ENCODE measurements at places on chromosomes 7 and 10.

DNA sequence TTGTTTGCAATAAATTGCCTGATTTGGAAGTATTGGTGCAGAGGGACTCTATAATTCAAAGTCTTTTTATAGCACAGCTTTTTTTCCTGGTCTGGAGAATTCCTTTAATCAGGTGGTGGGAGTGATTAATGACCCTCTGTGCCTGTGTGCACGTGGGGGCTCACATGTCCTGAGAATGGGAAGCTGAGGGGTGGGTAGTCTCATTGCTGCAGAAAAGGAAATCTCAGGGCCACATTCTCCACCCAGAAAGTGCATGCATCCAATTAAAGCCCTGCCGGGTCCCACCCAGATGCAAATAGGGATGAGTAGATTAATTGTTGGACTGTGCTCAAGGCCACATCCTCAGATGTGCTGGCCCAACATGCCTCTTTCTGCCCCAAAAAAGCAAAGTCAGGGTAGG is 324.7 kb downstream of the CXCL12 start:
- no peak for DNase-seq

- no peak for DNase-seq
These were observed 144.6 kb downstream of the GLCCI1 start for GRCh38 chr7:8113184-8113583.

GRCh38 chr10:108673741-108674140 is 1249.6 kb downstream of the XPNPEP1 start:
- no peak for DNase-seq

GRCh38 chr10:78933828-78934531 is 134.8 kb upstream of the ZMIZ1 start:
- DNase-seq: no peak

DNA sequence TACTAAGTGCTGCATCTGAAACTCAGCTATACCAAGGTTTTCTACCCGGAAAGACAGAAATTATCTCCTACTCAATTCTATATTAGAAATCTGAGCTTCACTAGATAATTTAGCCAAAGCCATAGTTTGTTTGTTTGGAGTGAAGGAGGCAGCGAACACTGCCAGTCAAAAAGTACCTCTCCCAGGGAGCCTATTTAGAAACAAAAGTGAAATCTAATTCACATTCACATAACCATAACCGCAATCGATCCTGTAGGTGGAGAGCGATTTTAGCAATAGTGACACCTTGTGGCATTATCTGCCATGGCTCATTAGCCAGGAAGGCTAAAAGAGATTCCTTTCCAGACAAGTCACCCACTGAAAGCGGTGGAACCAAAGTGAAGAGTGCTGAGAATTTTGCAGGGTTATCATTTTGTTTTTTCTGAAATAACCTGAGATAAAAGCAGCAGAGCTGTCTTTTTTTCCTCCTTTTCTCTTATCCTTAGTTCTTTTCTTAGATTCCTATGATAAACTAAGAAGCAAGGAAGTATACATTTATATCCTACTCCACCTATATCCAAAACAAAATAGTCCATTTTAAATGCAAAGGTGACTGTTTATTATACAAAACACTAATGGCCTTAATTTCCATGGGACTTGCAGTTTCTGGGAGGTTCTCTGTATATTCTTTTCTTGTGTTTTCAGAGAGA is 83.7 kb upstream of the BET1 start:
- DNase-seq: no peak

DNA sequence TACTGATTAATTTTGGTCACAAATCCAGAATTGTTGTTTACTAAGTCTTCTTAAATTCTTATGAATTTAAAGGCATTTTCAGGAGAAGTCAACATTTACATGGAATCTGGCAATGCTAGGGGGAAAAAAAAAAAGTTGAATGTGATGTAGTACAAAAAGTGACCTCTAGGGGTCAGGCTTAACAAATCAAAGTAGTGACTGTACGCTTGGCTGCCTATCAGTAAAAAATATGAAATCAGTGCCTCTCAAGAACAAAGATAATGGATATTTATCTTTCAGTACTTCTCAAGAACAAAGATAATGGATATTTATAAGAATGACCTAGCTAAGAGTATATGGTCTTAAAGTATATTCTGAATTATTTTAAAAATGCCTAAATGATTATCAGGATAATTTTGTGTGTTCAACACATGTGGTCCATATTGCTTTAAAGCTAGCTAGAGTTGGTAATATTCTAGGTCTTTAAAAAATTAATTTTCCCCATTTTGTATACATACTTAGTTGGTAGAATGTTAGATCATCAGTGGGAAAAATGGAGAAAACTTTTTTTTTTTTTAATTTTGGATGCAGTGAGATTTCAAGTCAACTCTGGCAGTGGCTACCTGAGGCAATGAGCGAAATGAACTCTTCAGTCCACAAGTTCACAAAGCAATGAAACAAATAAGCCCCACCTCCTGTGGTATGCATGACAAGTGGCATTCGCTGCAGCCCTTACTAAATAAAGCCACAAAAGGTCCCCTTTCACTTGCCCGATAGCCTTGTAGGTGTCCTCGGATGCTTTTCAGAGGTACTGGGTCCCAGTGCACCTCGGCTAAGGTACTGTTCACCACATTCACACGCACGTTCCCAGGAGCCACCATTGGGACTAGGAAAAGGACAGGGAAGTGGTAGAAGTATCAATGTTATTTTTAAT is 51.2 kb upstream of the LAMB4 start:
- DNase-seq: no peak

DNA sequence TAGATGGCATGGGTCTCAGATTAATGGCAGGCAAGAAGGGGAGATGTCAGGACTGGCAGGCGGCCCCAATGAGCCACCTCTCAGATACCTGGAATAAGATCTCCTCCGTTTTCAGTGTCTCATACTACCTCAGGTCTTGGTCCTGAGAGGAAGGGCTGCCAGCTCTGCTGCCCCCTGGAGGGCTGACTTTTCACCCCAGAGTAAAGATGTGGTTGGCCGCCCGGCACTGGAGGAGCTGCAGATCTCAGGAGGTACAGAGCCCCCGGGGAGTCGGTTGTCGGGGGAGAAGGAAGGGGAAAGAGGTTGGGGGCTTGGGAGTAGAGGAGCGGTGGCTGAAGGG is 642 bp upstream of the COL13A1 start:
- no peak for DNase-seq

- DNase-seq: no peak
These were observed 56.8 kb downstream of the TNS3 start for GRCh38 chr7:47525066-47525623.

GRCh38 chr7:14235056-14235455 is 245.6 kb upstream of the ETV1 start:
- DNase-seq: no peak

DNA sequence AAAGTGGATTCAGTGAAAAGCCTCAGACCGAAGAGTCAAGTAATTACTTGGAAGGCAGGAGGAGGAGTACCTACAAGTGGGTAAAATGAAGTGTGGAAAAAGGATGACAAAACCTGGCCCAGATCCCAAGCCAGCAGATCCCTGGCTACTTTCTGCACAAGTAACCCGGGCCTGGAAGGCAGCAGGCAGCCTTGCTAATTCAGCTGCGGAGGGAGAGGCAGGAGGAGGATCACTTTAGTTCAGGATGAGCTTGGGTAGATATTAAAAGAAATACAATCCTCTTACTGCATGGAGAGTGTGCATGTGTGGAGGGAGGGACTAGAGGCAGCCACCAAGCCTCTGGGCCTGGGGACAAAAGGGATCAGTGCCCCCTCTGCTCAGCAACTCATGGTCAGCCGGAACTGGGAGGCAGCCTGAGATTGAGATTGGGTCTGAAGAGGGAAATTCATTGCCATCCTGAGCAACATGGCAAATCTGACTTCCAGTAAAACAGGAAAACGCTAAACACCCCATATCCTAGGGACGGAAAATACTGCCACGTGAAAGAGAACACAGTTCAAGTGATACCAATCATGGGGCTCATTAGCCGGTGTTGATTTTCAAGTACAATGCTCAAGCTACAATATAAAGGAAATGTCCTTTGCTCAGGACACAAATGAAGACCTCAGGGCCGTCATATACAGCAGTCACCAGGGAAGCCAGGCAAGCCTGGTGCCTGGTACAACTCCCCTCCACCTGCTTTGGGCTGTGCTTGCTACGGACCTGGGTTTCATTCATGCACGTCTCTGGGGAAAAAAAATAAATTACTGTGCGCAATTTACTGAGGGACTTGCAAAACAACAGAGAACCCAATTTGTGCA is 1.3 kb downstream of the AMPH start:
- DNase-seq: no peak

DNA sequence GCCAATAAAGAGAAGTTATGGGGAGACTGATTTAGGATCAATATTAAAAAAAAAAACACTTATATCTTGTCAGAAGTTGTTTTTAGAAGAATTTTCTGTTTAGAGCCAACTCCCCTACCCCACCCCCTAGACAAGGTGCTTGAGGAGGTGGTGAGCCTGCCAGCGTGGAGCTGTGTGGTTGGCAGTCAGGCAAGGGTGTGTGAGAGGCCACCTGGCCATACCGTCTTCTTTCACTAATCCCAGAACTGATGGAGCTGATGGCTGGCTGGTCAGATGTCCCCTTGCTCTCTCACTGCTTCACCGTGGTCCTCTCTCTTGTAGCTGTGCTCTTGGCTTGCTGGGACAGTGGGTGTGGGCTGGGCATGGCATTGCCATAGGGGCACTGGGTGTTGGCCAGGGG is 34.3 kb downstream of the NACAD start:
- no peak for DNase-seq

- no peak for DNase-seq
These were observed 38.1 kb upstream of the R3HCC1L start for GRCh38 chr10:98096316-98096715.

GRCh38 chr10:133110133-133110532 is 22.4 kb downstream of the ADGRA1 start:
- no peak for DNase-seq

DNA sequence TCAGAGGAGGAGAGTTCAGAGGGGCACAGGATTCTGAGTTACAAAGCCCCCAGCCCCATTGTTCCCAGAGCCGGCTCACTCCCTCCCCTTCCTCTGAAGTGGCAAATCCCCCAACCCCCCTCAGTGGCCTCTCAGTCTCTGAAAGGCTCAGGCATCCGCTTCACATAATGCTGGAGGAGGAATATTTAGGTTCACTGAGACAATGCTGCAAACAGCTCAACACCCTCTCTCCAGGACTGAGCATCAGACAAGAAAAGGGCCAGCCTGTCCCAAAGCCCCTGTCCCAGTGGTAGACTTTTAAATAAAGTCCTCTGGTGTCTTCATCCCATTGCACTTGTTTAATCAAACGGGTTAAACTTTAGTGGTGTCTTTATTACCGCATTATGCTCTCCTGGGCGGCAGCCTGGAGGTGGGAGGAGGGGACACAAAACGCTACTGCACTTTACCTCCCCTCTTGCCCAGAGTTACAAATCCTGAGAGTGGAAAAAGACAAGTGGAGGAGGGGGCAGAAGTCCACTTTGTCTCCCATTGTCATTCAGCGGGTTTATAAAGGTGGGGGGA is 257.9 kb downstream of the FGFR2 start:
- no peak for DNase-seq

- no peak for DNase-seq
These were observed 9.9 kb downstream of the CLDN12 start for GRCh38 chr7:90413185-90413528.

DNA sequence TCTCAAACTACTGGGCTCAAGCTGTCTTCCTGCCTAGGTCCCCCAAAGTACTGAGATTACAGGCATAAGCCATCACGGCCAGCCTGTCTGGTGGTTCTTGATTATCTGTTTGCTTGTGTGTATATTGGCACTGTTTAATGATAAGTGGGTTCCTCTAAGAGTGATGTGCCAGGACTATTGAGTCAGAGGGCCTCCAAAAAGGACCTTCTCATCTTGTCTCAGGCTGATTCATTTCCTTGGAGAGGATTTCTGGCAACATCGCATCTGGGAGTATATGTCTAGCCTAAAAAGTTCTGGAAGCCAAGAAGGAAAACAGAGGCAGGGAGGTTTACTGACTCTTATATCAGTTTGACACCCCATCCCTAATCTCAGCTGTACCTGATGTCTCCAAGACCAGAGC is 27.1 kb upstream of the AKAP9 start:
- DNase-seq: no peak

DNA sequence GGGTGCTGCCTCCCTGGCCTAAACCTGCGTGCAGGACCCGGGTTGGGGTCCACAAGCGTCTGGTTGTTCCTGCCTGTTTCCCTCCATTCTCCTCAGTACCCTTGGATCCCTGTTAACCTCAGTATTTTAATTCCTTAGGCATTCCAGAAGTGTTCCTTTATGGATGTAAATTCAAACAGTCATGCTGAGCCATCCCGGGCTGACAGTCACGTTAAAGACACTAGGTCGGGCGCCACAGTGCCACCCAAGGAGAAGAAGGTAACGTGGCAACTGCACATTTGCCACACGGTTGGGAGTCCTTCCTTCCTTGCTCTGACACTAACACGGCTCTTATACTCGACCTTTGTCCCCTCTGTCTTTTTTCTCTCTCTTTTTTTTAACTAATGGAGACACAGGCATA is 187.1 kb downstream of the ARHGAP21 start:
- no peak for DNase-seq

GRCh38 chr10:119375574-119376272 is 166.8 kb downstream of the RGS10 start:
- DNase-seq: no peak

- DNase-seq: no peak
These were observed 105.1 kb upstream of the SORCS1 start for GRCh38 chr10:107269626-107270025.

GRCh38 chr7:82700741-82701140 is 257.2 kb upstream of the CACNA2D1 start:
- no peak for DNase-seq

GRCh38 chr10:86252556-86252955 is 114.0 kb downstream of the GRID1 start:
- DNase-seq: no peak

DNA sequence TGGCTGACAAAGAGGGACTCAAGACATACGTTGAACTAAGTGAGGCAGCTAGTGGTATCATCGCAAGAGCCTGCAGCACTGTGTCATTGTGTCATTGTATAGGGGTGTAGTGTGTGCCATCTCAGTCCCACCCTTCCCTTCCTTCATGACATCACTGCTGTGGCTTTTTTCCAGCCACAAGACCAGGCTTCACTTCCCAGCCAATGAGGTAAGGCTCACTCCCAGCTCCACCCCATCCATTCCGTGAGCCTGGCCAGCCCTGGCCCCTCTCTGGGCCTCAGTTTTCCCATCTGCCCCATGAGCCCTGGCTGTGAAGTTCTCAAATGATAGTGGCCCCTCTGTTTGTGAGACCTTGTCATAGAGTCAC is 134.3 kb upstream of the ZMIZ1 start:
- DNase-seq: no peak

DNA sequence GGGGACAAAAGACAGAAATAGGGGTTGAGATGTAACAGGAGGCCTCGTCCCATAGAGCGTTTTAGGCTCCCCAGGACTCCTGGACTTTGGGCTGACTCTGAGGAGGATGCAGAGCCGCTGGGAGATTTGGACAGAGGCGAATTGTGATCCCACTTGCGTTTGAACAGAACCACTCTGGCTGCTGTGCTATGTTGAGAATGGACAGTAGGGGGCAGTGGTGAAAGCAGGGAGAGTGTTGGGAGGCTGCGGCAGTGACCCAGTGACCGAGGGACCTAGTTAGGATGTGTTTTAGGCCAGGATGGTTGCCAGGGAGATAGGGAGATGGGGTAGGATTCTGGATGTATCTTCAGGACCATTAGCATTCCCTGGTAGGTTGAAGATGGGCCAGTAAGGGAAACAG is 271.6 kb downstream of the CCDC3 start:
- no peak for DNase-seq

GRCh38 chr10:102152545-102152890 is 329 bp downstream of the NOLC1 start:
- DNase-seq: peak; percentile 43
